ENCODE measurements at places on chromosomes 7 and 10. TPM values are rescaled to one million over a fixed set of nuclear protein-coding genes. Genes with fewer than 3 reads are reported as not detected.

DNA sequence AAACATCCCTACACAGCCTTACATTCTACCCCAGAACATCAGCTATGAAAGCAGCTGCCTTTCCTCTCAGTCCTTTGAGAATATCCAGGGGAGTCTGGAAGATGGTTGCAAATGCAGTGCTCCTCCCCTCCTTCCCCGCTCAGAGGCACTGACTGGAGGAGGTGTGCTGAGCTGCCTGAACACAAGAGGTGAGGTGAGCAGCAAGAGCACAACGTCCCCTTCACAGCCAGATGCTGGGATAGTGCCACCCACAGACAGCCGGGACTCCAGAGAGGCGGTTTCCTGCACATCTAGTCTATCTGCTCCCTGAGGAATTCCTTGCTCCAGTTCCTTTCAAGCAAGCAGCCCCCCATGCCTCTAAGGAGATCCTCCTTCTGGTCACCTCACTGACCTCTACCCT, 74.2 kb downstream of the EZH2 start:
- DNase-seq = no peak
- H3K27ac ChIP-seq = no peak overlapping the region
- H3K36me3 ChIP-seq = peaks cover 34% of the 10 kb centered on the region
- peaks cover 3% of the 10 kb centered on the region for H3K27me3 ChIP-seq
- H3K4me1 ChIP-seq = no peaks in the 10 kb centered on the region

DNA sequence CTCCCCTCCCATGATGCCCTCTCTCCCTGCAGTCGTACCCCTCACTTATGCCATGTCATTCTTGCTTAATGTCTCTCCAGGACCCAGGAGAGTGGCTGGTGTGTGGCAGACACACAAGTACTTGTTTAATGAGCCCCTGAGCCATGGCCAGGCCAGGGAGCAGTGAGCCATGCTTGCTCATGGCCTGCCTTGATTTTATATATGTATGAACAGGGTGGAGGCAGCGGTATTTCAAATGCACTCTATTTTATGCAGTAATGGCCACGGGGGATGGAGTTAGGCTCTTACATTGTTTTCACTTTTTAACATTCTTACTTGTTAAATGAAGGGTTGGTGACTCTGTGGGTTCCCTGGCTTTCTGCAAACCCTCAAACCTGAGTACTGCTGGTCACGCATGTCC, 144.8 kb downstream of the FANK1 start:
- peak overlapping the region; percentile 60 for H3K4me3 ChIP-seq
- DNase-seq = no peak
- H3K27ac ChIP-seq = peak overlapping the region; percentile 100
- peaks cover 10% of the 10 kb centered on the region for H3K27me3 ChIP-seq
- H3K36me3 ChIP-seq = peaks cover 27% of the 10 kb centered on the region

- no peak overlapping the region for H3K27ac ChIP-seq
- H3K4me3 ChIP-seq = no peak overlapping the region
- no peaks in the 10 kb centered on the region for H3K36me3 ChIP-seq
- DNase-seq = no peak
- H3K27me3 ChIP-seq = no peaks in the 10 kb centered on the region
- peaks cover 2% of the 10 kb centered on the region for H3K4me1 ChIP-seq
These were observed 68.5 kb upstream of the OPALIN start for GRCh38 chr10:96427291-96427690.

The SPDYE8 gene
- total RNA-seq = 0.13 TPM

- peaks cover 3% of the 10 kb centered on the region for H3K36me3 ChIP-seq
- no peaks in the 10 kb centered on the region for H3K27me3 ChIP-seq
- peaks cover 9% of the 10 kb centered on the region for H3K4me1 ChIP-seq
- H3K27ac ChIP-seq = no peak overlapping the region
- no peak overlapping the region for H3K4me3 ChIP-seq
- no peak for DNase-seq
These were observed 33.4 kb downstream of the CCM2 start for GRCh38 chr7:45033261-45033930.

DNA sequence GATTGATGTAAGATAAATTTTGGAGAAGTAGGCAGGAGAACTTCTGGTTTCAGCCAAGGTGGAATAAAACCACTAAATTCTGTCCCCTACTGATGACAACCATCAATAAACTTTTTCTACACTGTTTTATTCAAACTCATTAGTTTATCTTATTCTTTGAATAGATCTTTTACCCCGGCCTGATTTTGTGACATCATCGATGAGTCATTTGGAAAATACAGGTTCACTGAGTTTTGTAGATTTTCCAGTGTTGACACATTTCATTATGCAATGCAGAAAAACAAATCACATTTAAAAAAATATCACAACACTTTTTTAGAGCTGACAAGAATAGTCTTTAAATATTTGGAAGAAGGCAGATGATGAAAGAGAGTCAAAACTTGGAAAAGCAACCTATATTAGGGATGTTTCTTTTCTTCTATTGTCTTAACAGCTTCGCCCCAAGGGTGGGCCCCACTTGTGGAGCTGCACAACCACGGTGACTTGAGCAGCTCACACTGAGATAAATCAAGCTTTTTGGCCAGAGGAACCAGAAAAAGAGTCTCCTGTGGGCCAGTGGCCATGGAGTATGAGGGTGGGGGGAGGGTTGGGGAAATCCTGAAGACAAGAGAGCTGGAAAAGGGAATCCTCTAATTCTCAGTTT, 112.8 kb downstream of the PTEN start:
- no peak for DNase-seq
- no peak overlapping the region for H3K4me3 ChIP-seq
- peaks cover 1% of the 10 kb centered on the region for H3K27me3 ChIP-seq
- H3K27ac ChIP-seq = no peak overlapping the region
- no peaks in the 10 kb centered on the region for H3K36me3 ChIP-seq

DNA sequence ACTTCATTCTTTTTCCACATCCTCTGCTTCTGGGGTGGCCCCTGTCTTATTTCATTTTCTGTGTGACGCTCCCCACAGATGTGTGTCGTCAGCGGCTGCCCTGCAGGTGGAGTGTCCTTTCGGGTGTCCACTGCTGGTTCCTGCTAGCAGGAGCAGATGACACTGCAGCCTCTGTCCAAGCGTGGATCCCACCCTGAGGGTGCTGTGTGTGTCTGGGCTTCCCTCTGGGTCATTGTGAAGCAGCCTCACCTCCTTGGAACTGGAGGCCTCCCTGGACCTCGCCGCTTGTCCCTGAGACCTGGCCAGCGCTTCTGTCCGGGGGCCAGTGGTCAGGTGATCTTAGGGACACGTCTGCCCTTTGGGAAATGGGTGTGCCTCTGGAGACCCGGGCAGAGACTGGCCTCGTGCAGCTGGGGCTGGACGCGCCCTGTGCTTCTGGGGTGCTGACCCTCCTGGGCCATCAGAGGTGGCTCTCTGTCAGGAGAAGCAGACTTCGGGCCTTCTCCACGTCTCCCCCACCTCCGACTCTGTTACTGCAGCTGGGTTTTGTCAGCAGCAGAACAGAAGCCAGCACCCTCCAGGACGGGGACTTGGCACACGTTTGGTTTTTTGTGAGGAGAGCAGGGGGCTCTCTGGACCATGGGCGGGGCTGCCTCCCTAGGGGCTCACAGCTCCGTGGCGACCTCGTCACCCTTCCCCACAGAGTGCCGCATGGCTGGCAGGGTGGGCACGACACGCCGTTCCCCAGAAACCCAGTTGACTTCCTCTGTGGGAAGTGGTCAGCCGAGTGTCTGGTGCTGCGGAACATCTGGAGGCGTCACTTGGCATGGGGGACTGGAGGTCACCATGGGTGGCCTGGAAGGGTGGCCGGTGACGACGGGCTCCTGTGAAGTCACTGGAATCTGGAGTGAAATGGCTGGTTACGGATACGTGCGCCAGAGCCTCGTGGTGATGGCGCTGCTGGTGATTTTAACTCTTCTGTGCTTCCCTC, 48.4 kb downstream of the INPP5A start:
- H3K36me3 ChIP-seq = peaks cover 7% of the 10 kb centered on the region
- no peak for DNase-seq
- no peak overlapping the region for H3K4me3 ChIP-seq
- H3K27me3 ChIP-seq = peaks cover 10% of the 10 kb centered on the region

All from endothelial cell (in vitro differentiated cells).